ENCODE measurements at places on chromosomes 1 and 21.

DNA sequence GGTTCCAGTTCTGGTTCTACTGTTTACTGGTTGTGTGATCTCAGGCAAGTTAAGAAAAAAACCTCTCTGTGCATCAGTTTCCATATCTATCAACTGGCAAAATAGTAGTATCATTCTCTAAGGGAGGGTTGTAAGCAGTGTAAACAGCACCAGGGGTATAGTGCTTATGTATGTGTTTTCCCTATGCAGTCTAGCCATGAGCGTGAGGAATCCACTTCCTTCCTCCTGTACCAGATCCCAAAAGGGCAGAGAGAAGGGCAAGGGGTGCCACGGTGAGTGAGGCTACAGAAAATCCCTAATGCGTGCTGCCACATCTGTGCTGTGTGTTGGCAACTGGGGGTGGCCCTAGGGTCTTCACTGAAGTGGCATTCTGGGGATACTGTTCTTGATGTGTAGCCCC lies 18.4 kb upstream of the RNF19B start:
- DNase-seq, result no peak

GRCh38 chr1:63821091-63822005 lies 47.5 kb downstream of the ROR1 start:
- DNase-seq, result no peak

DNA sequence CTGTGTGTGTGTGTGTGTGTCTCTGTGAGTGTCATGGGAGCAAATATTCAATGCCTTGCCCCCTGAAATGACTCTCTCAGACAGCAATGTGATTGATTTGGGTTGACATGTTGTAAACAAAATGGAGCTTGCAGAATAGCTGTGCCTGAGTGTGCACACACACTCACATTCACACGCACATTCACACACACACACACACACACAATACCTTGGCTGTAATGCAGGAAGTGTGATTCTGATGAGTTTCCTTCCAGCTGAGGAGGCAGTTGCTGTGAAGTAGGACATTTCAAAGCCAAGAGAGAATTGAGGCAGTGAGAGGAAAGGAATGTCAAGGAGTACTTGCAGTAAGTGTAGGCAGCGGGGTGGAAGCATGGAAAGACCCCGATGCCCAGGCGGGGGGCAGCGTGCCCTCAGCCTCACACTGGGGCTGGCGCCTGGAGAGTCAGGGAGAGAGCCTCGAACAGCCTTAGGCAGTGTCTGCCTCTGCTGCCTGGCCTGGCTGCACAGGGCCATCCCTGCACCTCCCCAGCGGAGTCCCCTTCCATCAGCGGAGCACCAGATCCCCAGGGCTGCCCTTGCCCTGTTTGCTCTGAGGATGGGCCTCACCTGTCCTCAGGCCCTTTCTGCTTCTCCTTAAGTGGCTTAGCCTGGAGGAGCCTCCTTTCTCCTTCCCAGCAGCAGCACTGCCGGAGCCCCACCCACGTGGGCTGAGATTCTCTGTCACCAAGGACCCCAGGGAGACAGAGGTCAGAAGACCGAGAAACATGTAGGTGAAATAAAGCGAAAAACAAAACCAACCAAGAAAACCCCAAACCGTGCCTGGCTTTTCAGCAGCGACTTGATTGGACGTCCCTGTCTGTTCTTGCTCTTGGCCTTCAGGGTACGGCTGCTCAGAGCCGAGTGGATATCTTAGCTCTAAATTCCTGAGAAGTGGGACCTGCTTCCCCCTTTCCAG lies 9.2 kb downstream of the VASH2 start:
- DNase-seq, result no peak

- no peak for DNase-seq
These were observed 76.4 kb upstream of the ETS2 start for GRCh38 chr21:38729291-38729690.

GRCh38 chr1:218078916-218079315 lies 206.2 kb upstream of the RRP15 start:
- no peak for DNase-seq

DNA sequence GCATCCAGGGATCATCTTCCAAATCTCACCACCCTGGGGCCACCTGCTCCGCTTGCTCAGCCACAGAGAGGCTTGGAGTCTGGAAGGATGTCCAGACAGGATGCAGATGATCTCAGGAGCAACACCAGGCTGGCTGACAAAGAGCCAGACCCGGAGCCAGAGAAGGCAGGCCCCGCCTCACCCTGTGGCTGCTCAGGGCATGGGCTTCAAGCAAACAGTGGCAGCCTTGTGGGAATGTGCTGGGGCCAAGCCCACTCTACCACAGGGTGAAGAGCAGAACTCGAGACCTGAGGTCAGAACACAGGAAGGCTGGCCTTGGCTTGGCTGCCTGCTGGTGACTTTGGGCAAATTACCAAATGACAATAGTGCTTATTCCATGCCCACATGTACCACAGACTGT lies 45.5 kb downstream of the MRPL37 start:
- DNase-seq, result no peak

Data from endothelial cell (in vitro differentiated cells).